Dermis microvascular lymphatic vessel endothelial cell (primary cell): ENCODE measurements at places on chromosomes 13 and 19. TPM values are rescaled to one million over a fixed set of nuclear protein-coding genes. Genes with fewer than 3 reads are reported as not detected.

DNA sequence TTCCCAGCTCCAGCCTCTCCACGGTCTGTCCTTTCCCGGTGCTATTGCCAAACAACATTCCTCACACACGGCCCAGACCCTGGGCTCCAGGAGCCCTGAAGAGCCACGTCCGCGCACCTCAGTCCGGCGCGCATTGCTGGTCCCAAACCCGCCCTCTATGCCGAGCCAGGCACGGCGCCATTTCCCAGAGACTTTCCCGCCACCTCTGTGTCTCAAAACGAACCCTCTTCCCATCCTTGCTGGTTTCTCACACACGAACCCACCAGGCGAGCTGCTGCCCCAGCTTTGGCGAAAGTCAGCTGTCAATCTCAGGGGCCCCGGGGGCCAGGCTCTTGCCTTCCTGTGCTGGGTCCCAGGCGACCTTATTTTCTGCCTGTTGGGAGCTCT, 28.0 kb upstream of the F7 start:
- no peak for DNase-seq

GRCh38 chr19:36745870-36746269, 26.7 kb downstream of the ZNF850 start:
- no peak for DNase-seq

DNA sequence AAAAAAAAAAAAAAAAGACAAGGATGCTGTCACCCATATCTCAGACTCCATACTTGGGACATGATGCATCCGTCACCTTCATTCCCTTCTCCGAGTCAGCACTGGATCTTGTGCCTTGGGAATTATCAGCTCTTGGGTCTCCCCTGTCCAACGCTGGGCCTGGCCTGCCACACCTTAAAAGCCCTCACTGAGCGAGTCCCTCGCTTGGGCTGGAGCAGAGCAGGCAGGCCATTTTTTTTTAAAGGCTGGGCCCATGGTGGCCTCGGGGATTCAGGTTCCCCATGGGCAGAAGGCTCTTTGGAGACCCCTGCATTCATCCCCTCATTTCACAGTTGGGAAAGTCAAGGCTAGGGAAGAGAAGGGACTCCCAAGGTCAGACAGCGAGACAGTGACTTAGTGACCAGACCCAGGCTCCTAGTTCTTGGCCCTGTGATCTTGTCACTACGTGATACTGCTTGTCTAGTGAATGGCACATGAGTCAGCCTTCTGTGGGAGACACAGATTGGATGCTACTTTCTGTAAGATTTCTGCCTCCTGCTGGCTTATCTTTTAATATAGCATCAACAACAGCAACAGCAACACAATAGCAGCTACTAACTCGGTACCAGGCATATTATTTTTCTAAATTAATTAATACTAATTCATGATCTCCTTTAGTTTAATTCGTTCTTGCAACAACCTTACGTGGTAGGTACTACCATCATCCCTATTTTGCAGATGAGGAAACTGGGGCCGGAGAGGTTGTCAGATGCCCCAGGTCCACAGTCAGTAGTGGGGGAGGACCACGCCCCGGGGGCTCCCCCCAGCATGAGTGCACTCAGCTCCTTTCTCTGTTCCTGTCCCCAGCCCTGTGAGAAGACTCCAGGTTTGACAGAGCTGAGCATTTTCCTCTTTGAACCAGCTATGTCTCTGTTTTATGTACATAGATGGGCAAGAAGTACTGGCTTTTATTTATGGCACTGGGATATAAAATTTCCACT, 27.4 kb upstream of the ZNF536 start:
- no peak for DNase-seq

- DNase-seq: no peak
Observed at GRCh38 chr13:67833564-67833963, 603.4 kb upstream of the PCDH9 start.

- no peak for DNase-seq
Observed at GRCh38 chr19:50292216-50292827, 36.9 kb downstream of the KCNC3 start.

DNA sequence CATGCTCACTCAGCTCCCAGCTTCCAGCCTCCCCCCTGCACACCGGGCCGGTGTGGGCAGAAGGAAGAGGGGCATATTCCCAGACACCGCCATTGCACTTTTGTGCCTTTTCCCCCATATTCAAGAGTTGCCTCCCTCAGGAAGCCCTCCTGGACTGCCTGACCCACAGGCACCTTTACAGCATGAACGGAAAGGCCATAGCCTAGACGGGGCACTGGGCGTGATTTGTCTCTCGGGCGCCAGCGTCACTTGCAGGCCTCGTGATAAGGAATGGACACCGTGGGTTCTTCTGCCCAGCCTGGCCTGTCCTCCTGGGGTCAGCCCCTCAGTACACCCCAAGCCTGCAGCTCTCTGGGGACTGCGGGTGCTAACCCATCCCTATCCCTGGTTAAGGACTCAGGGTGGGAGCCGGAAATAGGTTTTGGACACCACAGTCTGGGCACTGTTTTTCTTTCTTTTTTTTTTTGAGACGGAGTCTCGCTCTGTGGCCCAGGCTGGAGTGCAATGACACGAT, 933 bp upstream of the UQCR11 start:
- DNase-seq: no peak

GRCh38 chr19:6987850-6988249, 33.4 kb downstream of the MBD3L2B start:
- no peak for DNase-seq

Gene IGLON5
- not detected in 2 replicates for total RNA-seq

Gene MEIOSIN
- not detected in 2 replicates for total RNA-seq

Gene CCDC8
- total RNA-seq: 0.13 TPM in 2 replicates
